ENCODE measurements at places on chromosomes 7 and 10.
A peak's percentile ranks its signal among the peaks of the same experiment; 100 is the strongest.

GRCh38 chr7:7103343-7104313 is 78.7 kb upstream of the C1GALT1 start:
- no peak for DNase-seq

DNA sequence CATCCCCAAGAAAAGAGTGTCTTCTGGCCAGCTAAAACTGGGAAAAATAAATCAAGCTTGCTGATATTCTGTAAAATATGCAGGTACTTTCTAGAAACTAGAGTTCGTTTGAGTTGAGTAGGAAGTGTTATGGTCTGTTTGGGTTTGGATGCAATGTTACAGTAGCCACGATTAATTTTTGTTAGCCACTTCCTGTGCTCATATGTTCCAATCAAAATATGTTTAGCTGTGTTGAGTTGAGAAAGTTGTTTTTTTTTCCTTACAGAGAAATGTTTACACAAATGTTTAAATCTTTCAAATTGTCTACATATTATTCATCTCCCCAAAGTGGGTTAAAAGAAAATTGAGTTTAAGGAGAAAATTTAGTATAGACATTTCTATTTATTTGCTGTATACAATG is 11.3 kb upstream of the LAMB1 start:
- no peak for DNase-seq

GRCh38 chr10:69757553-69758309 is 44.0 kb upstream of the COL13A1 start:
- DNase-seq, result no peak

DNA sequence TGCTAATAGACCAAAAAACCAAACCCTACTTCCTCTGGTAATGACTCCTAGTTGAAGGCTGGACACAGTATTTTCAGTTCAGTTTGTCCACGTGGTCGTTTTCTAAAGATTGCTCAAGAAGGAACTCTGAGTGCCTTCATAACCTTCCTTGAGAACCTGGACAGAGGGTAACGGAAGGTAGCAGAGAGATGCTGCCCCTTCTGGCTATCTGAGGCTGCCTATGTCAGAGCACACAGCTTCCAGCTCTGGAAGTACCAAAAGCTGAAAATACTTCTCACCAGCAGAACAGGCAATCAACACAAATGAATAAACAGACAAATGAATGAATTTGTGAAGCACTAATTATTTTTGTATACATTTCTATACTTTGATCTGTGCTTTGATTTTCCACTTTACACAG is 85.2 kb downstream of the AMPH start:
- no peak for DNase-seq

GRCh38 chr10:71211775-71212317 is 524 bp upstream of the UNC5B start:
- no peak for DNase-seq

DNA sequence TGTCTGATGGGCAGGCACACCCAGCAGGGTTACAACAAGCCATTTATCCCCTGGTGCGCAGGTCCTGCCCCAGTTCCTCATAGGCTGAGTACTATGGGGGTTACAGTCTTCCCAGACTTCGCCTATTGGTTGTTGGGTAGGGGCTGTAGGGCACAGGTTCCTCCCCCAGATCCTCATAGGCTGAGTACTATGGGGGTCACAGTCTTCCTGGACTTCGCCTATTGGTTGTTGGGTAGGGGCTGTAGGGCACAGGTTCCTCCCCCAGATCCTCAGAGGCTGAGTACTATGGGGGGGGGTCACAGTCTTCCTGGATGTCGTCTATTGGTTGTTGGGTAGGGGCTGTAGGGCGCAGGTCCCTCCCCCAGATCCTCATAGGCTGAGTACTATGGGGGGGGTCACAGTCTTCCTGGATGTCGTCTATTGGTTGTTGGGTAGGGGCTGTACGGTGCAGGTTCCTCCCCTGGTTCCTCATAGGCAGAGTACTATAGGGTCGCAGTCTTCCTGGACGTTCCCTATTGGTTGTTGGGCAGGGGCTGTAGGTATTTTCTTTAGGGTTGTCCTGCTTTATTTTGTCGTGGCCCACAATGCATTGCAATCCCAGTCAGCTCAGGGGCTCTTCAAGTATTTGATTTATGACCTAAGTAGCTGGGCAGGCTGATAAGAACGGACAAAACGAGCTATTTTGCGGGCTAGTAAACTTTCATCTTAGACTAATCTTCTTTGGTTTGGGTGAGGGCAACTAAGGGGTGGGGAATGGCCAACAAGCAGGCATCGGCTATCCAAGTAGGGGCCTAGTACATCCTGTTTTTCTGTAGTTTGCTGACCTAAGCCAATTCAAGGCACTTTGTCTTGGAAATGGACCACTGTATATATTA is 3.4 kb downstream of the LRRC27 start:
- DNase-seq, result no peak

DNA sequence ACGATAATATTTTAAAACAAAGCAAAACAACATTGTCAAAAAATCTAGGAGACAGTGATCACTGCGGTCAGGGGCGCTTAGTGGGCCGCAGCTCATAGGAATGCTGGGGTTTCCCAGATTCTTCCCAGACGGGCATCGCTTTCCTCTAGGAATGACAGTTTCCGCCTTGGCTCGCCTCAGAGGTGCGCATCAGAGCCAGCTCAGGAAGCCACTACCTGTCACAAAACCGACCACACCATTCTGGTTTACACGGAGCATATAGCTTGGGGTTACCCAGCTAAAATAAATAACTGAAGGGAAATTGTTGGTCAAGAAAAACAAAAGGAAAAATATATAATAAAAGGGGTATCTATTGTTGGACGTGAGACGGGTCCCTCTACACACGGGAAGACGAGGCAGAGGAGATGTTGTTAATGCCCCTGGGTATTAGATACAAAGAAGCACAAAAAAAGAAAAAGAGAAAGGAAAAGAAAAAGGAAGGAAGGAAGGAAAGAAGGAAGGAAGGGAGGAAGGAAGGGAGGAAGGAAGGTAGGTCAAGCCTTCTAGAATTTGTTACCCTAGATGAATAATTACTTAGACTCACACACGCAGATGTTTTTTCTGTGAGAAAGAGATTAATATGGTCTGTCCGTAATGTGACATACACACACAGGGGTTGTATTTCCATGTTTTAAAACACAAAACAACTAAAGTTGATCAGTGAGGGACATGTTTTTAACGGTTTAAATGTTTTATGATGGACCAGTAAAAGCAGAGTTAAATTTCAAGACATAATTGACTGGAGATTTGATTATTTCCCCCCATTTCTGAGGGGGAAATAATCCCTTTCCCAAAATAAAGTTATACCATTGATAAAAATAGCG is 292.4 kb upstream of the NFE2L3 start:
- no peak for DNase-seq

GRCh38 chr10:96283351-96283750 is 12.0 kb upstream of the BLNK start:
- no peak for DNase-seq

GRCh38 chr7:65975814-65976445 is 6.1 kb downstream of the GUSB start:
- DNase-seq, result no peak

DNA sequence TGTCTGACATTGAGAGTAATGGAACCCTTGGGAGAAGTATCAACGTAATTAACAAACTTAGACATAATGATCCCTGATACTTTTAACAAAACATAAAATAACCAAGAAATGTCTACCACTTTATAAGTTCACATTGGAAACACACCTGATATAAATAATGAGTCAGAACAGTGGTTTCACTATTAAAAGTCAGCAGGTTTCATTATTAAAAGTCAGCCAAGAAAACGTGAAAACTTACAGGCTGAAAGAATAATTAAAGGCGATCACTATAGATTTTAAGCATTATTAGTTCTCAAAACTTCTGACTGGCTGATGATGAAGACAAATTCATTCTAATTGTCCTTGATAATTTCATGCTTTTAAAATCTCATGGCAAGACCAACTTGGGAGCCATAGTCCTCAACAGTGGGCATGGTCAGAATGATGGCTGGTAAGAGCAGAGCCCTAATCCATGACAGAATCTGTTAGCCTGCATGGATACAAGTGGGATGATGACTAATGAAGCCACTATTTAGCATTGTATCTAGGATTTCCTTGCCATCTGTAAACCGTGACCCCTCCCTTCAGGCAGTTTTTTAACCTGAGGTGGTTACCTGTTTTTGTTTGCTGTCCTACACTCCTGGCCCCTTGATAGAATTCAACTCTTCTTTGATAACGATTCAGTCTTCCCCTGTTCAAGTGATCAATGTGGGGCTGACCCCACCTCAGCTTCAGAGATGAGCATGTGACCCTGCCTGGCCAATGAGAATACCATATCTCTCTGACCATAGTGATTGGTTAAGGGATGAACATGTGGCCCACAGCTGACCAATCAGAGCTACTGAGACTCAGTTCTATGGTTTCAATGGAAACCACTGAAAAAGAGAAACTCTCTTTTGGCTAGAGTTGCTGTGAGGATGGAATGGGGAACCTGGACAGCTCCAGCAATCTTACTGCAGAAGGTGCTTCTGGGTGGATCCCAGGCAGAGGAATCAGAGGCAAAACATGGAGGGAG is 151.0 kb downstream of the PLPP4 start:
- no peak for DNase-seq

- no peak for DNase-seq
Observed at GRCh38 chr7:122067077-122067476, 77.0 kb downstream of the AASS start.

DNA sequence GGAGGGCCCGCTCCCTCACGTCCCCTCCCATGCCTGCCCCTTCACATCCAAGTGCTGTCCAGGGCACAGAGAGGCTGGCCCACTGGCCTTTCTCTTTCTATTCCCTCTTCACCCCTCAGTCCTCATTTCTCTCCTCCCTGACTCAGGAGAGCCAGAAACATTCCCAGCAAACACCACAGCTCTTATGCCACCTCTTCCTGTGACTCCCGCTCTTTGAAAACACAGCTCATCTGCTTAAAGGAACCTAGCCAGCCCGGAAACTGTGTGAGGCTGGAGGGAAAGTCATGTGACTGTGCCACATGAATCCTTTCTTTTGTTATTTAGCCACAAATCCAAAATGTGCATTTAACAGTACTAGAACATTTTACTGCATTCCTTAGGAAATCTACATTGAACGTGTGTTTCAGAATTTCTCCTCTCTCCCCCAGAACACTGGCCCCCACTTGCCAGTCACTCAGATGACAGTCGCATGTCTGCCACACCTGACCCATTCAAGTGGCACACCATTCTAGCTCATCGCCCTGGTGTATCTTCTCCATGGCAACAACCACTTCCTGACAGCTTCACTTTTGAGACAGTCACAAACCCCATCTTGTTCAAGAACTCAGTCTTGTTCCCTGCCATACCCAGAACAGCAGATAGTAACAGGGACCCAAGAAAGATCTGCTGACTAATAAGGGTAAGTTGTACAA is 42.8 kb downstream of the GRB10 start:
- peak; percentile 44 for DNase-seq

DNA sequence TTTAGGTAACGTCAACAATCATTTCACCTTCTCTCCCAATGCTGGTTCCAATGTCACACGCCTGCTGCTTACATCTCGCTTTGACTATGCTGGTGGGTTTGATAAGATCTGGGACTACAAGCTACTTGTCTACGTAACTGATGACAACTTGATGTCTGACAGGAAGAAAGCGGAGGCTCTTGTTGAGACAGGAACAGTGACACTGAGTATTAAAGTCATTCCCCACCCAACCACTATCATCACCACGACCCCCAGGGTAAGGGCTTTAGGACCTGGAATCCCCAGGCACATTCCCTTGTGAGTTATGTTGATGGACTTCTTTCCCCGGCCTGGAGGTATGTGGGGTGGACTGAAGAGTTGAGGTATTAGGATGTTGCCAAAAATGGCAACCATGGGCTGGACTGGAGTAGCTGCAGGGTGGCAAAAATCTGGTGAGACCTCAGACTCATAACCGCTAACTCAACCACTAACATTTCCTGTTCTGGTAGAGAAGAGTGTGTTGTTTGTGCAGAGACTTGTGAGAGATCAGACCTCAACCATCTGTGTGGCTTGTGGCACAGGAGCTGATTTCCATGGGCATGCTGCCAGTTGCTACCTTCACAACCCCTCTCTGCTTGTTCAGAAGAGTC is 59.2 kb downstream of the CDHR3 start:
- peak; percentile 65 for DNase-seq

DNA sequence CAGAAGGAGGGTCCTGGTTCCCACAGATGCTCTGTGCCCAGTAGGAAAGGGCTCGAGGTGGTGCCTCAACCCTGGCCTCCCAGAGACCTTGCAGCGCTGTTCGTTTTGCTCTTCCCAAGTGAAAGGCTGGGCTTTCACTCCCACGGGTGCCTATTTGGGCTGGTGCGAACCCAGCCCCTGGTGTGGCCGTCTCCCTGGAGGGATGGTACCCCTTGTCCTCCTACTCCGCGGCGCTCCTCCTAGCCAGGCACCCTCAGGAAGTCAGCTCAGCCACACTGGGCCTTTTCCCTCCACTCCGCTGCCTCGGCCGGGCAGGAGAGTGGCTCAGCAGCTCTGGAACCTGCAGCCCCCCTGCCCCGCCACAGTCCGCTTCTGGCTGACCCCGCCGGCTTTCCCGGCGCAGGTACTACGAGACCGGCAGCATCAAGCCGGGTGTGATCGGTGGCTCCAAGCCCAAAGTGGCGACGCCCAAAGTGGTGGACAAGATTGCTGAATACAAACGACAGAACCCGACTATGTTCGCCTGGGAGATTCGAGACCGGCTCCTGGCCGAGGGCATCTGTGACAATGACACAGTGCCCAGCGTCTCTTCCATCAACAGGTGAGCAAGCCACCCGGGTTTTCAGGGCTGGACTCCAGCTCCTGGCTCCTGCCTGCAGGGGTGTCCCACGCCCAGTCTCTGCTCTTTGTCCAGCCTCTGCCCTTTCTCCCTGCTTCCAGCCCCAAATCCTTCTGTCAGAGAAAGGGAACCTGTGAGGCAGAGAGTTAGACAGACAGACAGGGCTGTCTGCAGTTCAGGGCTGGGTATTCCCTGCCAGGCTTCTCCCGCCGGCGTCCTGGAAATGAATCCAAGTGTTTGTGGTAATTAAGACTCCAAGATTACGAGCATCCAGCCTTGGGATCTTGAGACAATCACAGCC is 5.2 kb downstream of the PAX2 start:
- DNase-seq, result no peak

GRCh38 chr7:477626-478220 is 41.9 kb downstream of the PDGFA start:
- no peak for DNase-seq

- no peak for DNase-seq
Observed at GRCh38 chr7:50656141-50656895, 91.1 kb upstream of the DDC start.

DNA sequence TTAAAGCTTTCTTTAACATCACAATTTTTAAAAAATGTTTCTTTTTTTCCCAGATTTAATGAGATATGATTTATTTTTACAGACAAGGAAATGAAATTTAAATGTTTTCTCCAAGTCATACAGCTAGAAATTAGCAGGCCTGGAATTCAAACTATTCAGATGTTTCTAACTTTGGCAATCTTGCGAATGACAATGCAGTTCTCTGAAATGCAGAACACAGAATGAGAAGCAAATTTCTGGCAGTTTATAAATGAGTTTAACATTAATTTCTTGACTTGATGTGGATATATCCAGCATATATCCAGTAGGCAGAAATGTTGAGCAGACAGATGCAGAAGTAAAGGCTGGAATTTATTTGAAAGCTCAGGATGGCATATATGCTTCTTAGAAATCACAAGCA is 227.5 kb downstream of the THSD7A start:
- DNase-seq, result no peak

- DNase-seq, result no peak
Observed at GRCh38 chr10:18364987-18365775, 225.0 kb downstream of the CACNB2 start.

- peak; percentile 37 for DNase-seq
Observed at GRCh38 chr10:110460111-110460809, 37.4 kb upstream of the DUSP5 start.

GRCh38 chr7:32453341-32454011 is 36.7 kb downstream of the LSM5 start:
- DNase-seq, result no peak
